ENCODE measurements at places on chromosomes 2 and 18.
A peak's percentile ranks its signal among the peaks of the same experiment; 100 is the strongest.

DNA sequence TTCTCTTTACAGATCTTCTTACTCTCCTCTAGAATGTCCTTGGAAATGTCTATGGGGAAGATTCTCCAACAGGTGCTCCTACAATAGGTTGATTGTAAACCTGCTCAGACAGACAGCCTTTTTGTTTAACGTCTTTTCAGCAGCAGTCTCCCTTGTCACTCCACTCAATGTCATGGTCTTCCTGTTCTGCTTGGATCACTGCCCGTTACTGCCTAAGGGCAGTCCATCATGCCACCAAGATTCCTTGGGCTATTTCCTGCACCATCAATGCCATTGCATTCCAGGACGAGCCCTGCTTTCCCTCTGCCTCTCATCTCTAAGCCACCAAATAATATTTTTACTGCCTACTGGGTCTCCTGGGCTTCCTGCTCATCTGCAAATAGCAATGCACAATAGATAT is 97.4 kb upstream of the GALNT5 start:
- DNase-seq = no peak

GRCh38 chr2:136008205-136008865 is 22.9 kb upstream of the DARS1 start:
- no peak for DNase-seq

- DNase-seq = no peak
These were observed 5.0 kb downstream of the ARL4C start for GRCh38 chr2:234491897-234492296.

- no peak for DNase-seq
These were observed 492.6 kb downstream of the SLC4A3 start for GRCh38 chr2:220120041-220120440.

DNA sequence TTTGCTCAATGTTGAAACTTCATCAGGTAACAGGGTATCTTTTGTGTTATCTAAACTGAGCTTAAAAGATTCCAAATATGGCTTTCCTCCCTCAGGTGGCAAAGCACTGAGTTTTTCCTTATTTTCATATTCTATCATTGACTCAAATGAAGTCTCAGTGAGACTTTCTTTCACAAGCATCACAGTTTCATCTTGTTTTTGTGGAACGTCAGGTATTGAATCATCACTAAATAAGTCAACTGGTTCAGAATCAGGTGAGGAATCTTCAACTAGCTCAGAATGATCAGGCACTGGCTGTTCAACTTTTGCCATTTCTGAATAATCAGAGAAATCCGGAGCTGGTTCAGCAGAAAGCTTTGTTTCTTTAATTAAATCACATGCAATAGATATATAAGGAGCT is 24.6 kb downstream of the RTN4 start:
- no peak for DNase-seq

GRCh38 chr2:68717305-68717661 is 17.3 kb upstream of the ARHGAP25 start:
- no peak for DNase-seq

DNA sequence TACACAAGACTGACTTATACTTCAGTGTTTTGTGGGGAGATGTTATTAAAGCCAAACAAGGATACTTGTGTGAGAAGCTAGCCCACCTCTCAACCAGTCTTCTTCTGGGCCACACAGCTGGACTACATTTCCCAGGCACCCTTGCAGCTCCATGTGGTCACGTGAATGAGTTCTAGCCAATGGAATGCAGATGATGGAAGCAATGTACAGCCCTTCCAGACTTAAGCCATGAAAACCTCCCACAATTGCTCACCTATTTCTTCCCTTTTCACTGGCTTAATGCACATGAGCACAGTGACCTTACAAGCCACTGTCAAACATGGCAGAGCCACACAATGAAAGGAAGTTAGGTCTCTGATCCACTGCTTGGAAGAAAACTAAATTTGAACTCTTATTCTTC is 20.4 kb upstream of the FEZ2 start:
- peak; percentile 3 for DNase-seq

GRCh38 chr18:56196495-56197225 is 441.7 kb downstream of the TXNL1 start:
- DNase-seq = no peak

GRCh38 chr2:120001471-120001870 is 11.4 kb upstream of the EPB41L5 start:
- no peak for DNase-seq

DNA sequence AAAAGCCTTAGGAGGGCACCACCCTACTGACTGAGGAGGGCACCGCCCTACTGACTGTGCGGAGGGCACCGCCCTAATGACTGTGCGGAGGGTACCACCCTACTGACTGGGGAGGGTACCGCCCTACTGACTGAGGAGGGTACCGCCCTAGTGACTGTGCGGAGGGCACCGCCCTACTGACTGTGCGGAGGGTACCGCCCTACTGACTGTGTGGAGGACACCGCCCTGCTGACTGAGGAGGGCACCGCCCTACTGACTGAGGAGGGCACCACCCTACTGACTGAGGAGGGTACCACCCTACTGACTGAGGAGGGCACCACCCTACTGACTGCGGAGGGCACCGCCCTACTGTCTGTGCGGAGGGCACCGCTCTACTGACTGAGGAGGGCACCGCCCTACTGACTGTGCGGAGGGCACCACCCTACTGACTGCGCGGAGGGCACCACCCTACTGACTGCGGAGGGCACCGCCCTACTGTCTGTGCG is 150.2 kb upstream of the NFATC1 start:
- DNase-seq = no peak
